Naive thymus-derived CD4-positive, alpha-beta T cell (primary cell): ENCODE measurements at places on chromosomes 6 and 20. TPM values are rescaled to one million over a fixed set of nuclear protein-coding genes. Genes with fewer than 3 reads are reported as not detected.

The BTN1A1 gene
- total RNA-seq, result not detected

The CST7 gene
- total RNA-seq, result 2.3 TPM

The MRPS18B gene
- total RNA-seq, result 20.4 TPM

The LCA5 gene
- total RNA-seq, result 0.24 TPM

The LY6G6D gene
- not detected in 2 replicates for total RNA-seq

The EFCAB8 gene
- 2.8 TPM for total RNA-seq

The MAP3K5 gene
- total RNA-seq, result 25.7 TPM

The MACROD2 gene
- 0.34 TPM for total RNA-seq

The SCGN gene
- not detected for total RNA-seq

The SLC22A2 gene
- not detected for total RNA-seq

The DEFB124 gene
- total RNA-seq, result not detected in 2 replicates

The KIF25 gene
- total RNA-seq, result not detected

The CLIC5 gene
- 3.4 and 3.8 TPM in 2 replicates for total RNA-seq
